Ovary (tissue), 10 donors: ENCODE measurements at places on chromosomes 2 and 18. TPM values are rescaled to one million over a fixed set of nuclear protein-coding genes. Genes with fewer than 3 reads are reported as not detected.

Gene ASIC4
- total RNA-seq: 0.24 TPM

Gene ZEB2
- 250 TPM for total RNA-seq

Gene STK39
- 14.1 TPM for total RNA-seq

Gene MYCN
- total RNA-seq: 4.4 TPM

Gene DPP10
- total RNA-seq: 5.9 TPM

Gene STPG4
- not detected for total RNA-seq

Gene NRBP1
- 108 TPM for total RNA-seq
